ENCODE measurements at places on chromosomes 6 and 20.

GRCh38 chr20:43432498-43432897, 25.2 kb upstream of the SRSF6 start:
- no peak for DNase-seq

DNA sequence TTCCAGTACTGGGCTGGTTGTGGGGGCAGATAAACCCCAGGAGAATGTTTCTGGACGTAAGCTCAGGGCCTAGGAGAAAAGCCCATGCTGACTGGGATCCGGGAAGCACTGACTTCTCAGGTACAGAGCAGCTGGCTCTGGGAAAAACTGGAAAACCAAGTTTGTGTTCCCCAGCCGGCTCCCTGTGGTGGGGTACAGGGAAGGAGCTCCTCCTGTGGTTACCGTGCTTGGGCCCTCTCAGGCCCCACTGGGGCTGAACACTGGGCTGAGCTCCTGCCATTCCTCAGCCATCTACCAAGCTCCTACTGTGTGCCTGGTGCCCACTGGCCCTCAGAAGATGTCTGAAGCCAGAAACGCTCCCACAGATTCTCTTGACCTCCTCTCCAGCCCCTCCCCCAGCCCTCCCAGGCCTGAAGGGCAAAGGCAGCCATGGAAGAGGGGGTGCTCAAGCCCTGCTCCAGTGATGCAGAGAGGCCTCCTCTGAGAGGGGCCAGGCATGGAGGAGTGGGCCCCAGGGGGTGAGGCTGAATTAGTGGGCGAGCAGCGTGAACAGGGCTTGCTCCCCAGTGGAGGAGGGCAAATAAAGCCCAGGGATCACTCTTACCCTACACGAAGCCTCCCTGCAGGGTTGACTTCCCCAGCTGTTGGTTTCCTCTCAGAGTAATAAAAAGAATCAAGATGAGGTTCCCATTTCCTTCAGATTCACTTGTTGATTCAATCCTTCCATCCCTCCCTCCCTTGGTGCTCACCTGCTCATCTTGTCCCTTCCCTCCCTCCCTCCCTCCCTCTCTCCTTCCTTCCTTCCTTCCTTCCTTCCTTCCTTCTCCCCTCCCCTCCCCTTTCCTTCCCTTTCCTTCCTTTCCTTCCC, 100.0 kb downstream of the VEGFA start:
- DNase-seq, result no peak

- DNase-seq, result no peak
These were observed 358.0 kb upstream of the CITED2 start for GRCh38 chr6:139732451-139732850.

- no peak for DNase-seq
These were observed 33.9 kb upstream of the PRSS16 start for GRCh38 chr6:27213544-27214125.

DNA sequence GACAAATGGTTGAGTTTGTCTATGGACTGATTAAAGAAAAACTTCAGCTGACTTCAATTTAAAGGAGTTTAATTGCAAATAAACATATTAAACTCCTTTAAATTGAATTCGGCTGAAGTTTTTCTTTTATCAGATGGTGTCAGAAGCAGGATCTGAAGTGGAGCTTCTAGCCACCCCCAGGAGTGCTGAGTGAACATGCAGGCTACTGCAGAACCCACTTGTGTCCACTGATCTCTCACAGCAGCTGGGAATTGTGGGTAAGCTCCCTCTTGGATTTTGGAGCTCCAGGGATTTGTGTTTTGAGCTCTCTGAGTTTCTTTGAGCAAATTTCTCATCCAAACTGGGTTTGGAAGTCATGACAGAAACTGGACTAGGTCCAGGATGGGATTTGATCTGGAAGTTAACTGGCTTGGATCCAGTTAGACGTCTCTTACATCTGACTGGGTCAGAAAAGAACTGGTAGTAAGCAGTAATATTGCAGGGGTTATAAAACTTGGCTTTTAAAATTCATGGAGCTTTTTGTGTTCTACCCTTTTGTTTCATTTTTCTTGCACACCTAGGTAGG, 95.8 kb upstream of the UST start:
- no peak for DNase-seq

DNA sequence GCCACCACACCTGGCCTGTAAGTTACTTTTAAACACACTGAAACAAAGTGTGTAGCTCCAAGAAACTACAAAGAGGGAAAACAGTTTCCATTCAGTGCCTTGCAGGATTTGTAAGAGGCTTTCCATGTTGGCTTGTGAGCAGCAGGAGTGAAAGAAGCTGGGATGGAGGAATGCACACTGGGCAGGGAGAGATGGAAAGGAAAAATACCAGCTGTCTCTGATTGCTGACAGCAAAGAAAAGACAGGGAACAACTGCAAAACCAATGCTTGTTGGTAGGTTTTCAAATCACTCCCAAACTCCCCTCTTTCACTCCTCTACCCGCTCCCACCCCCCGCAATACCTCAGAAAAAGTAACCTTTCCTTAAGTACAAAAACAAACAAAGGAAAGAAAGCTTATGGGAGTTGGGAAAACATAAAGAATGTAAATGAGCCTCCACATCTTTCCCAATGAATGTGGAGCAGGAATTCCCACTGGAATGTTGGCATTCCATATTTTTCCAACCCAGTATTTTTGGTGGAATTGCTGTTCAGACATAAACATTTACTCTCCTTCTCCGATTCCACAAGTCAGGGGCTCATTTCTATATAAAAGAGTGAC, 166.1 kb downstream of the THBS2 start:
- peak; percentile 72 for DNase-seq

DNA sequence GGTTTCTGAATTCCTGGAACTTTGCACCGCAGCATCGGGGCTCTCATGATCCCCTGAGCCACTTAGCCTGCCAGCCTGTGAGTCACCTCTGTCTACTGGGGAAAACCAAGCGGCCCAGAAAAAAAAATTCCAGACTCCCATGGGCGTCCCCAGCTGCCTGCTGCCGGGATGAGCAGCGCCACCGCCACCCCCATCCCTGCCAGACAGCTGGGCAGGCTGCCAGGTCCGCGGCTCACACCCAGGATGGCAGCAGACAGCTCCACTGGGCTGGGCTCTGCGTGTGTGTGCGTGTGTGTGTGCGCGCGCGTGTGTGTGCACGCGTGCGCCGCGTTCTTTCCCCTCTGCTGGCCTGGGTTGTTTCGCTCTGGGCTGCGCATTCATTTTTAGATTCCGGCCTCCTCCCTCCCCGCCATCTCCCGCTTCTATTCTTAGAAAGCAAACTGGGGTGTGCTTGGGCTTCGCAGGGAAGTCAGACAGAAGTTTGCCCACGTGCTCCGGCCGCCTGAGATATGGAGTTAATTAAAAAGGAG, 38.9 kb upstream of the PMEPA1 start:
- peak; percentile 87 for DNase-seq

DNA sequence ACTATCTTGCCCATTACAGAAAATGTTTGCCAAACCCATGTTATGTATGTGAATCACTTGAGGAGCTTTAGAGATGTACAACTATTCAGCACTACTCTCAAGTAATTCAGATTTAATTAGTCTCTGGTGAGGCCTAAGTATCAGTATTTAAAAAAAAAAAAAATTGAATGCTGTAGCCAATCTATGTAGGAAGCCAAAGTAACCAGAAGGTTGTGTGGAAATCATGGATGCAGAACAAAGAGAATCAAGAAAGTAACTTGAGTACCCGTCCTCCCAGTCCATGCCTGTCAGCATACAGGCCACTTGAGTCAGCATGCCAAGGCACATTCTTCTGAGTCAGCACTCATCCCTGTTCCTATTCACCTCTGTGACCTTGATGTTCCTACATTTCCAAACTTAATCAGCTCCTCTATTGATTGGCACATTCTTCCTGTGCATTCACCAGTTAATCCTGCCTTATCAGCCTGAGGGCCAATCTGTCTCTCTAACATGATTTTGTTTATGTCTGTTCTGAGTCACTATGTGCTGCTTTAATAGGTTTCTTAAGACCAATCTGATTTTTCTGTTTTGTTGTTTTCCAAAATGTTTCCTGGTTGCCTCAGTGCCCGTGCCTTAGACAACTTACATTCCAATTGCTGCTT, 165.6 kb downstream of the KCNQ5 start:
- DNase-seq, result no peak

GRCh38 chr20:51043811-51044210, 20.9 kb upstream of the KCNG1 start:
- DNase-seq, result no peak

- no peak for DNase-seq
These were observed 2.8 kb downstream of the TMEM200A start for GRCh38 chr6:130368576-130368975.

DNA sequence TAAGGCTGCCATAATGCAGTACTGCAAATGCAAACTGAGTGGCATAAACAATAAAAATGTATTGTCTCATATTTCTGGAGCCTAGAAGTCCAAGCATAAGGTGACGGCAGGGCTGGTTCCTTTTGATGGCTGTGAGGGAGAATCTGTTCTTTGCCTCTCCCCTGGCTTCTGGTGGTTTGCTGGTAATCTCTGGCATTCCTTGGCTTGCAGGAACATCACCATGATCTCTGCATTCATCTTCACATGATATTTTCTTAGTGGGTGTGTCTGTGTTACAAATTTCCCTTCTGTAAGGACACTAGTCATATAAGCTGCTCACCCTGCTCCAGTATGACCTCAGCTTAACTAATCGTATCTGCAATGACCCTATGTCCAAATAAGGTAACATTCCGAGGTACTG, 1104.2 kb upstream of the CITED2 start:
- no peak for DNase-seq

DNA sequence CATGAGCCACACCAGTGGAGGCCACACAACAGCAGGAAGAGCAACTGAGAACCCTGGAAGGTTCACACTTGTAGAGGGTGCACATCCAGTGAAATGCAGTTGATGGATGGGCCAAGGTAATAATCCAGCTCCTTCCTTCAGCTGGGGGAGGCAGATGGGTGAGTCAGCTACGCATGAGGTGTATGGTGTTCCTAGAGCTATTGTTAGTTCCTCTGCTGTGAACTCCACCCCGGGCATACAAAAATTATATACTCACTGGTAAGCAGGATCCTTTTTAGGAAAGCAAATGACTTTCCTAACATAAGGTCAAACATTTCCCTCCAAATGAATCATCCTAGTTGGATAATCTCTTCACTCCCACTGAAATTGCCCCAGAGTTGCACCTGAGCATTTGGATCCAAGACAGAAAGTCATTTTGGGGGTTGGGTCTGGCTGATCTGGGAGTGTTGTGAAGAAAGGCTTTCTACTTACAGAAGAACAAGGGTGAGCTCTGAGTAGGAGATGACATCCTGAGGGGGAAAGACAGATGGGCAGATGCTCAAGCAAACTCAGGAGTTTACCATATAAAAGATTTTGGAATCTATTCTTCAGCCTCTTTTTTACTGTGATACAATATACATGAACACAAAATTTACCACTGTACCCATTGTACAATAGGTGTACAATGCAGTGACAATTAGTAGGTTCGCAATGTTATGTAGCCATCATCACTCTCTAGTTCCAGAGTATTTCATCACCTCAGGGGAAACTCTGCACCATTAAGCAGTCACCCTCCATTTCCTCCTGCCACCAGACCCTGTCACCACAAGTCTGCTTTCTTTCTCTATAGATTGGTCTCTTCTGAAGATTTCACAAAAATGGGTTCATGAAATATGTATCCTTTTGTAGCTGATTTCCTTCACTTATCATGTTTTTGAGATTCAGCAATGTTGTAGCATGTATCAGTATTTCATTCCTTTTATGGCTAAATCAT, 11.1 kb downstream of the HLA-F start:
- DNase-seq, result no peak

- no peak for DNase-seq
These were observed 443.8 kb upstream of the MANEA start for GRCh38 chr6:95133578-95133977.

GRCh38 chr20:53739799-53740785, 146.5 kb upstream of the ZNF217 start:
- DNase-seq, result peak; percentile 47

DNA sequence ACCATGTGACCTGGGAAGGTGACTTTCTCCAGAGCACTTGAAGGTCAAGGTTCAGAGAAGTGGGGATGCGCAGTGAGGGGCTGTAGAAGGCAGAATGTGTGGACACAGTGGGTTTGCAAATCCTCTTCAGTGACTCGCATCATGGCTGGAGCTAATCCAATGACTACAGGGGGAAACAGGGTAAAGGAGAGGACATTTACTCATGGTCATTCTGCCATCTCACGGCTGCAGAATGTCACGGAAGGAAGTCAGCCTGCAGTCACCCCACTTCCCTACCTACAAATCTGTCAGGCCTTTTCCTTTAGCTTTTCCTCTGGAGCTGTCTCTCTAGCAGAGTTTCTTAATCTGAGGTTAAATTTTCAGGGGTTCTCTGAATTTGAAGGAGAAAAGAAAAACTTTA, 337.6 kb downstream of the CDC5L start:
- no peak for DNase-seq

GRCh38 chr20:775679-776135, 7.4 kb upstream of the SLC52A3 start:
- no peak for DNase-seq

GRCh38 chr6:128422871-128423270, 97.5 kb downstream of the PTPRK start:
- DNase-seq, result no peak

- DNase-seq, result no peak
These were observed 12.4 kb upstream of the MAP3K4 start for GRCh38 chr6:160979061-160979708.

GRCh38 chr6:166955121-166955864, 1.1 kb downstream of the RNASET2 start:
- DNase-seq, result no peak

DNA sequence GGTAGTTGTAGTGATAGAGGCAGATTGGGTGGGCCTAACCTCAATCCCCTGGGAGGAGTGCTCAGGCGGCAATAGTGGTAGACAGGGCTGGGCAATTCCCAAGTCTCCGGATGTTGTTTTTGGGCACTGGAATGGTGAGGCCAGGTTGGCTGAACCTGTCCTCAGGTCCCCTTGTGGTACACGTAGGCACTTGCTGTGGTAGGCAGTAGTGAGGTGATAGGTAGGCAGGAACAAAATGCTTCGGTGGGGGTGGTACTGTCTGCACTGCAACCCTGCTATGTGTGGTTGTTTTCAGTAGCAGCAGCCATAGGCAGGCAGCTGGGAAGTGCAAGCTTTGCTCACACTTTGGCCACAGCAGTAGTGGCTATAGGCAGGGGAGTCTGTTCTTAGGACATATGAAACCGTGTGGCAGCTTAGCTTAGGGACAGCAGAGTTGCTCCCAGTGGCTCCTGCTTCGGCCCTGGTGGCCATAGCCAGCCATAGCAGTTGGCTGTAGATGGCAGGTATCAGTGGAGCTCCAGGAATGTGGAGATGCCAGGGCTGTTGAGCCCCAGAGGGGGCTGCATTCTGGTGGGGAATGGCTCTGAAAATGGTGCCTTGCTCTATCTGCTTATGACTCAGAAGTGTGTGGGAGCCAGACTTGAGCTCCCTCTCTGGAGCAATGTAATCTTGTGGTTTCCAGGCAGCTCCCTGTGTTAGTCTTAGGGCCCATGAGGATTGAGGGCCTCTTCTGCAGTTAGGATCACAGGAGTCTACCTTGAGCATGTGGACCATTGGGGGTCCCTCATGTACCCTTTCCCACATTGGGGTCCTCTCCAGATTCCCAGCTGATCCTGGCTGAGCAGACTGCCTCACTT, 241.8 kb upstream of the BMP2 start:
- DNase-seq, result no peak

All from right hindlimb (tissue), 1 donor.